T-cell (primary cell): ENCODE measurements at places on chromosomes 7 and 10.

GRCh38 chr7:18583305-18583704 is 87.8 kb downstream of the HDAC9 start:
- DNase-seq: no peak

DNA sequence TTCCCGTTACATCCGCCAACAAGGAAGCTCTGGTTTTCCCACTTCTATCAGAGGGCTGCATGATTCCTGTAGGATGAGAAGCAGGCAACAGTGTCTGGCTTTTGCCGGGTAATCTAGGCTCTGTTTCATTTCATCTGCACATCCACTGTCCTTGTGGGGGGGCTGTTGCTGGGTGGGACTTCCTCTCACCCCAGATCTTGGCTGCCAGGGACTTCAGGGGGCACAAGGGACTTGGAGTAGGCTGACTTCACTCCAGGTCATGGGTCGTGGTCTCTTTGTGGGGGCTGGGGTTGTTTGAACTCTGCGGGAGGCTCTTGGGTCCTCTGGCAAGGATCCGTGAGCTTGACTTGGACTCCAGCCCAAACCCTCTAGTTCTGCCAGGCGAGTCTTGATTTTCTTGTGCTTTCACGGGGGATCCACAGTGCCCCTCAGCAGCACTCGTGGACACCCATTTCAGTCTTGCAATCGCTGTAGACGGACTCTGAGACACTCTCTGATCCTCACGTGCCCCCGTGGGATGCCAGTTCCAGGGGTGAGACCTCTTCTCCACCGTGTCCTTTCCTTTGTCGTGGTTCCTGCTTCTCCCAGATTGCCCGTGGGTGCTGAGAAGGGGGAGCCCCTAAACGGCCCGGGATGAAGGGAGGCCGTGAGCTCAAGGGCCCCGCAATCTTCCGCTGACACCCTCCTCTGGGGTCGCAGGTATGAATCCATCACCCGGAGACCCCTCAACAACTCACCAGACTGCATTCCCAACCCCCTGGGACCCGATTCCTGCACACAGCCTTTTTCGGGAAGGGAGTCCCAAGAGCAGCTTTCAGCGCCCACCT is 21.4 kb upstream of the ZNF273 start:
- DNase-seq: no peak

GRCh38 chr7:144738708-144739314 is 97.0 kb downstream of the TPK1 start:
- peak; percentile 19 for DNase-seq

DNA sequence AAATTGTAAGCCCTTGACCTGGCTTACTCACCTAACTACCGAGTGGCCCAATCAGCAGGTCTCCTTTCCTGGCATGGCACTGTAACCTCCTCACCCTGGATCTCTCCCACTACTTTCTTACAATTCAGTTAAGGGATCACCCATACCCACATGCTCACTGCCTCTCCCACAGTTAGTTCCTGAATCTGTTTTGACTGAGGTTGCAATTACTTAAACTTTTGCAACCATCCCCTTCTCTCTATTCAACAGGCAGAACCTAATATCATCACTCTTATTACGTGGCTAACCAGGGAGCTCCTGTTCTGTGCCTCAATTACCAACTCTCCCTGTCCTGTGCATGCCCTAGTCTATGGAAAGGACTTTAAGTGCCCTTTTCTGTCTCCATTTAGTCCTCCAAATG is 84.2 kb upstream of the IKZF1 start:
- no peak for DNase-seq

GRCh38 chr7:148590471-148590870 is at the start of gene C7orf33:
C7orf33 (plus strand) TSS chr7:148590766; CDS start chr7:148590926, 160 bp downstream.
- DNase-seq: no peak

DNA sequence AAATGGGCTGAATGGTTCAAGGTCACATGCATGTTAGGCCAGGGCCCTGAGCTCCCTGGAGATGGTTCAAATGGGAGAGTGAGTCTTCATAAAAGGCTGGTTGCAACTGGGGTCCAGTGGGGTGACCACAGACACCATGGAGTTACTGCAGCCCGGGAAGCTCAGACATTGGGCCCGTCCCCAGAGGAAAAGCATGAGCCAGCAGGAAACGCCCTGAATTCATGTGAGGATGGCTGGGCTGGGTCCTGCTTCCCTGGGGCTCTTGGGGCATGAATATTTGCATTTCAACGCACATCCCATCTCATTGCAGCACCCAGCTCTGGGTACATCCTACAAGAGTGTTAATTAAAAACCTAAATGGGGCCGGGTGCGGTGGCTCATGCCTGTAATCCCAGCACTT is 549.0 kb downstream of the TCERG1L start:
- DNase-seq: no peak

DNA sequence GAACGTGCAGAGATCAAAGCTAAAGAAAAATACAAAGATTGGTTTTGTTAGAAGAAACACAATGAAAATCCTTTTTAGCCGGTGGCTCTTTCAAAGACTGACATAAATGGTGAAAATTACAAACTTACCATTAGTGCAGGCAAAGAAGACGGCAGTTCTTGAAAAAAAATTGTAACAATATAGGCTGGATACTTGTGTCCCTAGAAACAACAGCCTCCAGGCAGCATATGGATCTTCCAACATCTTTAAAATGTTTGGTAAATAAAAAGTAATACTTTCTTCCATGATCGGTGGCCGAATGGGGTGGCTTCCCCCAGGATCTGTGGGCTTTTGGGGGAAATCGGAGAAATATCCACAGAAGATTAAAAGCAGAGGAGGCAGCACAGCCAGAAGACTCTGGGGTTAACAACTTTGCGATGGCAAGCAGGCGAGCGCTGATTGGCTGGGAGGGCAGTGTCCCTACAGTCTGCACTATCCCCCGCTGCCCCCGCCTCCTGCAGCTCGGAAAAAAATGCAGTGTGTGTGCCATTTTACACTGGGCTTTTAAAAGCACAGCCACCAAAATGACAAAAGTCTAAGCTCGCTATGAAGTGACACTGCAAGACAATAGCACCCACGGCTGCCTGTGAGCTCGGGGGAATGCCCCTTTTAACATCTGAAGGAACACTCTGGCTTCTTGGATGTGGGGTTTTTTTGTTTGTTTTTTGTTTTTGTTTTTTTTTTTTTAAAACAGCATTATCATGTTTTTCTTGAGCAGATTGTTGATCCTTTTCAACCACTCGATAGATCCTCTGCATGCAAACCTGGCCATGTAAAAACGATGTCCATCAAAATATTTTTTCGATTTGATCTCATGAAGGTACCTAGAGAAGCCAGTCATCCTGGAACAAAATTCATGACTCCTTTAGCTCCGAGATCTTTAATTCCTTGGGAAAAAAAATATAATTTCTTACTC is 31.7 kb upstream of the EPC1 start:
- peak; percentile 94 for DNase-seq

DNA sequence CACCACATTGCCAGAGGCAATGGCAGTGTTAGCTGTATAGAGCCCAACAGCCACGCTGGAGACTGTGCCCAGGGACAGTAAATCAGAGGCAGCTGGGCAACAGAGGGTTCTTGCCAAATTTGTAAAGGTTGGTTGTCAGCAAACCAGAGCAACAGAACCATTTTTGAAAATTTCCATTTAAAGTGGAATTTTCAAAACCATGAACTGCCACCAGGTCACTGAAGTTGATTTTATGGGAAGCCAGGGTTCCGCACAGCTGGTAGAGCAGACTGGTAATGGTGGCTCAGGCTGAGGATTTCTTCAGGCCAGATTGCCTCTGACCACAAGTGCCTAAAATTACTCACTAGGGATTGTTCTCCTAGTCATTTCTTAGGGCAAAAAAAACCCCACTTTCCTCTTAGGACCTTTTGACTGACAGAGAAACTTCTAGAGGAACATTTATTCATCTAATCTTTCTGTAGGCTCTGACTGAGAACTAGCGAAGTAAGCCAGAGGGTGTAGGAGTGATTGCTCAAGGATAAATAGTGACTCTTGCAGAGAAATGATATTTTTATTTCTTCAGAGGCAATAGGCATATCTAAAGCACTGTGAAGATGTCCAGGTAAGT is 342.4 kb downstream of the BBS9 start:
- DNase-seq: no peak

GRCh38 chr7:141748396-141748795 is 10.2 kb downstream of the SSBP1 start:
- DNase-seq: no peak

- no peak for DNase-seq
Measured at GRCh38 chr7:119594956-119595355, 678.0 kb upstream of the KCND2 start.
